ENCODE measurements at places on chromosomes 7 and 10.
A peak's percentile ranks its signal among the peaks of the same experiment; 100 is the strongest.

DNA sequence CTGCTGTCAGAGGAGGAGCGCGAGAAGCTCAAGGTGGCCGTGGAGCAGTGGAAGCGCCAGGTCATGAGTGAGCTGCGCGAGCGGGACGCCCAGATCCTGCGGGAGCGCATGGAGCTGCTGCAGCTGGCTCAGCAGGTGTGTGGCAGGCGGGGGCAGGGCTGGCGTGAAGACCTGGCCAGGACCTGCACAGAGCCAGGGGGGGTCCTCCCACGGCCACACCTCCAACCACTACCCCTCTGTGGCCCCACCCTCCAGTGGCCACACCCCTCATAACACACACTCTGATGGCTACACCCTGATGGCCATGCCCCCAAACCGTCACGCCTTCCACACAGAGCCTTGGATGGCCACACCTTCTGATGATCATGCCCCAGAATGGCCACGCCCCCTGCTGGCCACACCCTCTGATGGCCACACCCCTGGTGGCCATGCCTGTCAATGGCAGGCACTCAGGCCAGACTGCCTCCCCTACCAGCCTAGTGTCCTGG, 23.4 kb upstream of the DPYSL4 start:
- DNase-seq: peak; percentile 7

GRCh38 chr7:44087911-44088838, 5.8 kb upstream of the POLM start:
- DNase-seq: no peak

DNA sequence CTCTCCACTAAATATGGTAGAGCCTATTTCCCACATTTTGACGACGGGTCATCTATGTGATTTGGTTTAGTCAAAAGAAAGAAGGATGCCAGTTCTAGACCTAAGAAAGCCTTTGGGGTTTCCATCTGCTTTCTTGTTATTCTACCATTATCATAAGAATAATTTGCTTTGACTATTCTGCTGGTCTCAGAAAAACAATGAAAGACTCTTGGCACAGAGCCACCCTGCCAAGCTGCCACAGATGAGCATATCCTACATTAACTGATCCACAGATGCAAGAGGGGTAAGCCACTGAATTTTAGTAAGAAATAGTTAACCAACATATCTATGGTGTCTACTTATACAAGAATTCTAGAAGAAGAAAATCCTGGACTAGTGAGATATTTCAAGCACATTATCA, 158.6 kb upstream of the MAGI2 start:
- DNase-seq: no peak

DNA sequence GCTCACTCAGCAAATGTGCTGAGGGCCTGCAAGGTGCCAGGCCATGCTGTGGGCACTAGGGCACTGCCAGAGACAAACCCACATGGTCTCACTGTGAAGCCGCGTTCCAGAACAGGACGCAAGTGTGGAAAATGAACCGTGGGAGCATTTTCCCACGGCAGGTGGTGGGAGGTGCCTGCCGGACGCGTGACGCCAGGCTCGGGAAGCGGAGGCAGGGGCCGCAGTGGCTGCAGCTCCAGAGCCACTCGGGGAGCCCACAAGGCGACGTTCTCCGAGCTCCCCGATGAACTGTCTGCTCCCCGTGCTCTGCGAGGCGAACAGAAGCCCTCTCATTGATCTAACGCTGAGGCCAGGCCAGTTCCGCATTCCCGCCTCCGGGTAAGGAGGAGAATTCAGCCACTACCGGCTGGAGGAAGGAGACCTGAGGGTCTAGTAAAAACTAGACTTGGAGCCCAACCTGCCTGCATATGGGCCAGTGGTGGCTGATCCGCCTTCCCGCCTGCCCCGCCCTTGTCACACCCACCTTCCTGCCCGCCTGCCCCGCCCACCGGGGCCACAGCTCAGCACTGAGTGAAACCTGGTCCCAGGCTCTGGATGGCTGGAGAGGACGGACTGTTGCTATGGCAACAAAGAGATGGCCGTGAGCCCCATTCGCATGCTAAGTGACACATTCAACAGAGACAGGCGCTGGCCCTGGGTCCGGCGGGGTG, 13.1 kb downstream of the ADGRA1 start:
- no peak for DNase-seq

DNA sequence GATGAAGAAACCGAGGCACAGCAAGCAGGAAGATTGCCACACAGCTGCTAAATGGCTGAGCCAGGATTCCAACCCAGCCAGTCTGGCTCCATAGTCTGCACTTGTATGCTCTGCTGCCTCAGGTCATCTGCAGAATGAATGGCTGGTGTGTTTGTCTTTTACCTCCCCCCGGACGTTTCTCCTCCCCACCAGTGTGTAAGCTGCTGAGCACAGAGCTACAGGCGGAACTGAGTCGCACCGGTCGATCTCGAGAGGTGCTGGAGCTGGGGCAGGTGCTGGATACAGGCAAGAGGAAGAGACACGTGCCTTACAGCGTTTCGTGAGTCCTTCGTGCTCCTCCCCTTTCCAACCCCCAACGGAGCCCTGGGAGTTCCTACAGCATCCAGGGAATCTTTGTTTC, 2.6 kb downstream of the CNPY4 start:
- no peak for DNase-seq

GRCh38 chr10:62082271-62082656, 180.8 kb downstream of the ARID5B start:
- no peak for DNase-seq

DNA sequence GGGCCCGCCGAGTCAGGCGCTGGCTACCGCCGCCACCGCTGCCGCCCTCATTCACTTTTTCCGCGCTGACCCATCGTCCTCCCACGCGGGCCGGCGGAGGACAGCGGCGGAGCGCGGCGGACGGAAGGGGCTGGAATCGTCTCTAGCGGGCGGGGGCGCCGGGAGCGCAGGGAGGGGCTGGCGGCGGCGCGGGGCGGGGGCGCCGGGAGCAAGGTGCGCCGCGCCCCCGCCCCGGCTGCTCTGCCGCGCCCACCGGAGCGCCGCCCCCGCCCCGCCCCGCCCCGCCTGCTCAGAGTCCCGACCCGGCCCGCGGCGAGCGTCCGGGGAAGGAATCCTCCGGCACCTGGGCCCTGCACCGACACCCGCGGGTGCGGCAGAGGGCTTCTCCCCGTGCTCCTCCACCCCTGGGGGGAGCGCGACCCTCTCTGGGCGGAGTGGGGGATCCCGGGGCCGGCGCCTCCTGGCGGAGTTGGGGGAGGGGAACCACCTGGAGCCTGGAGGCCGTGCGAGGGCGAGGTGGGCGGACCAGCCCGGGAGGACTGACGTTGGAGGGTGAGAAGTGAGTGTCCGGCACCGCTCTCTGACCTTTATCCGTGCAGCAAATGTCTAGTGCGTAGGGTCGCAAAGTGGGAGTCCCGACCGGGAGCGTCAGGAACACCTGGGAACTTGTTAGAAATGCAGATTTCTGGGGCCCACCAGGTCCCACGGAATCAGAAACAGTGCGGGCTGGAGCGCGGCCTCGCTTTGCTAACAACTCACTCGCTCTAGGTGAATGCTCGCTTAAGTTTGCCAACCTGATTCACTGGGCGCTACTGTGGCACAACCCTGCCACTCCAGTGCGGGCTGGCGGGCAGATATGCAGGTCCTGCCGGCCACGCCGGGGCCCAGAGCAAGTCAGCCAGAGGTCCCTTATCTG, at the start of gene COBL:
TSS of gene COBL (minus strand) at position 144 of the 916 bp plus-strand sequence. CDS start 176 bp downstream, outside the sequence.
- DNase-seq: peak; percentile 26

DNA sequence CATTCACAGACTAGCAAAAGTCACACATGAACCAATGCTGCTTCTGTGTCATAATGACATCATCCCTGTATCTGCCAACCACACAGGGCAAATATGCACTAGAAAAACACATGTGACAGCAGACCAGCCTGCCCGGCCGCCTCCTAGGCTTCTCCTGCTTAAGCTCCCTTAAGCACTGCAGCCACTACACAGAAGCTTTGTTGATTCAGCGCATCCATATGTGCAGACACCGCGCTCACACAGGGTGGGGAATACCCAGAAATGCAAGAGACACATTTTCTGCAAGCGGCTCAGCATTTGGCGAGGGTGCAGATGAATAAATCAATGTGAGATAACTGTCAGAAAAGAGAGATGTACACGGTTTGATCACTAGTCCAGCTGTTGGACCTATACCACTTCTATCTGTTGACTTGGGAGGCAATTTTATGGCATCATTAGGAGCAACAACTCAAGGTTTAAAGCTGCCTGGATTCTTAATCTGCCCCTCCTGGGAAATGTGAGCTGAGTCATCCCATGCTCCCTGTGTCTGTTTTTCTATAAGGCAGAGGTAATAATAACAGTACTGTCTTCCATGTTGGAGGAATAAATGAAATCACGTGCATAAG, 33.4 kb downstream of the CPXM2 start:
- DNase-seq: no peak

- DNase-seq: no peak
Observed at GRCh38 chr7:158476331-158476932, 111.2 kb downstream of the PTPRN2 start.

DNA sequence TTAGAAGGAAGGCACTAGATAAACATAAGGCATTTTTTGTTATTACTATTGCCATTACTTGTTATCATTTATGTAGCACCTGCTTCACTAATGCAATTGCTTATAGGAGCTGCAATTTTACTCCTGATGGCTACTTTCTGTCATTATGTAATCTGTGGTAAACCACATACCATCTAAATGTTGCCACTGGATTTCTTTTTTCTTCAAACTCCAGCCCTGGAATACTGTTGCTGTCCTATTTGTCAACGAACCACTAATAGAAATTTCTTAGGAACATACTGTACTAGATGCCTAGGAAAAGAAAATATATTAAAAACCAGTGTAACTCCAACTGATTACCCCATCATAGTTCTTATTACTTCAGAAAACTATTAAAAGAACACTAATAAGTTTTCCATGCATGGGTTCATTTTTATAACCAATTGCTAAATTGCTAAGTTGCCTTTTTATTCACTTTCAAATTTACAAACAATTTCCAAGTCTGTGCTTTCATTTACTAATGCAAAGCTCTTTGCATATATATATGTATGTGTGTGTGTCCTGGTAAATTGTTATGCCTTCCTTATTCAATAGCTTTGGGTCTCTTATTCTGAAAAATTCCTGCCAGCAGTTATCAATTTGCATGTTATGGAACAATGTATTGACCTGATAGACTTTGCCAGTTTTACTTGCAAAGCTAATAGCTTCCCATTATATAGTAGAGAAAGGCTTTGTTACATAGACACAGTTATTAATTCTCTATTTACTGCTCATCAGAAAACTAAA, 287.4 kb downstream of the EXOC4 start:
- no peak for DNase-seq

- DNase-seq: no peak
Observed at GRCh38 chr10:25508112-25508815, 333.5 kb downstream of the GPR158 start.

GRCh38 chr7:128919241-128919640, 8.7 kb upstream of the KCP start:
- no peak for DNase-seq

- no peak for DNase-seq
Observed at GRCh38 chr7:47327698-47328391, 254.1 kb downstream of the TNS3 start.

DNA sequence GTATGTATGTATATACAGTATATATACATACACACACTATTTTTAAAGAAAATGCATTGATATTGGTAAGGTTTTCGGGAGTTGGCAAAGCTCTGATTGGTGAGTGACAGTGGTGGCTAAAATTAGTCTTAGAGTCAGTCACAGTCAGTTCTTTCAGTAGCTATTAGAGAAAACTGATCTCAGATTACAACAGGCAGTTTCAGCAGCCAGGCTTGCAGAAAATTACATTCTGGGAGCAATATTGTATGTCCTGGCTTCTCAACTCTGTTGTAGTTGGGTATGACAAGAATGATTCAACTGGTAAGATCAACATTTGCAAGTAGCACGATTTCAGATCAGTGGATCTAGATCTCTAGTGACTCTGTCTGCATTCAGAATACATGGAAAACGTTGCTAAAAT, 897.9 kb upstream of the AUTS2 start:
- DNase-seq: no peak

GRCh38 chr10:70992436-70992835, 104.1 kb upstream of the PCBD1 start:
- no peak for DNase-seq

- DNase-seq: no peak
Observed at GRCh38 chr7:149753375-149754233, 19.8 kb downstream of the ZNF467 start.

GRCh38 chr7:122200888-122201287, 56.8 kb upstream of the AASS start:
- no peak for DNase-seq

DNA sequence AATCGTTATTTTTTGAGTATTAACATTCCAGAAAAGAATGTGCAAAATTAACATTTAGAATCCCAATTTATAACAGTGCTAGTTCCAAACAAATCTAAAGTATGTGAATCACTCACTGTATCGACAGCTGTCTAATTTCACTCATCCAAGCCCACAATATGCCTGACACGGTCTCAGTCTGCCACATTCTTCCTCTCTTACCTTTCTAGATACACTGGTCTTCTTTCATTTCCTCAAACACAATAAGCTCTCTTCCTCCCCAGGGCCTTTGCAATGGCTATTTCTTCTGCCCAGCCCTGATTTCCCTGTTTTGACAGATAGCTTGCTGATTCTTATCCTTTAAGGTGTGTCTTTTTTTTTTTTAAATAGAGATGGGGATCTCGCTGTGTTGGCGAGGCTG, 48.8 kb downstream of the UBE2H start:
- DNase-seq: no peak

DNA sequence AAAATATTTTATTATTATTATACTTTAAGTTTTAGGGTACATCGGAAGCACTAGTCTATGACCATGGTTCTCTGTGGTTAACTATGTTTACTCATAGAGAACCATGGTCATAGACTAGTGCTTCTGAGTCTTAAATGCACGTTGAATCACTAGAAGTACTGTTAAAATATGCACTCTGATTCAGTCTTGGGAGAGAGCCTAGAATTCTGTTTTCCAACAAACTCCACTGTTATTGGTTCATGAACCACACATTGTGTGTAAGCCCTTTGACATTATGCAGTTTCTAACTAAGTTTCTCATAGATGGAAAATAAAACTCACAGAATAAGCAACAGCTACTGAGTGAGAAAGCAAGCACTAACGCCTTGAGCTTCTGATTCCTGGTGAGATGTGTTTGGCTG, 1120.6 kb downstream of the SORCS1 start:
- no peak for DNase-seq

- no peak for DNase-seq
Observed at GRCh38 chr7:42522227-42522991, 285.4 kb upstream of the GLI3 start.

- DNase-seq: no peak
Observed at GRCh38 chr7:7664291-7664690, 23.7 kb downstream of the UMAD1 start.

- no peak for DNase-seq
Observed at GRCh38 chr7:98097042-98097645, 9.5 kb upstream of the LMTK2 start.
